NCI-H1694 (cell line): ENCODE measurements at places on chromosomes 11 and 22.
A peak's percentile ranks its signal among the peaks of the same experiment; 100 is the strongest.

DNA sequence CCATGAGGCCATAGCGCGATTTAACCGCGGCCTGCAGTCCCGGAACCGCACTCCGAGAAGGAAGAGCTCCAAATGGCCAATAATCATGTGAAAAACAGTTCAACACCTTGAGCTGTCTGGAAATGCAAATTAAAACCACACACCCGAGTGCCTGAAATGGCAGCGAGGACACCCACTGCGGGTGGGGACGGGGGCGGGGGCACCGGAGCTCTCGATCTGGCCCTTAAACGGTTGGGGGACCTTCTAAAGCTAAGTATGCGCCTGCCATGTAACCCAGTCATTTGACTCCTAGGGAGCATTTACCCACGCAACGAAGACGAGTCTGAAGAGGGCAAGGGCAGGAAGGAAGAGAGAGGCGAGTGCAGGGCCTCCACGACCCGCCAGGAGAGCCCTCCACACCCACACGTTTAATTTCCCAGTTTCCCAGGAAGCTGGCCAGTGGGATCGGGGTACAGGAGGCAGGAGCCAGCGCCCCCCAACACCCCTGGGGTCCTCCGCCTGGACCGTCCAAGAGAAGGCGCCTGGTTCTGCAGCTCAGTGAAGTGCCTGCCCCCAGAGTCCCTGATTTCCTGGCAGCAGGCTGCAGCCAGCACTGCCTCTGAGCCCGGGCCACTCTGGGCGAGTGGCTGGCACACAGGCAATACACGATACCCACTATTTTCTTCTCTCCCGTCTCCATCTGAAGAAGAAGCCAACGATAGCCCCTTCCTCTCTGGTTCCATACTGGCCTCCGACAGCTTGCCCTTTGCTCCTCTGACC, 1.7 kb downstream of the TTLL8 start:
- DNase-seq = no peak

DNA sequence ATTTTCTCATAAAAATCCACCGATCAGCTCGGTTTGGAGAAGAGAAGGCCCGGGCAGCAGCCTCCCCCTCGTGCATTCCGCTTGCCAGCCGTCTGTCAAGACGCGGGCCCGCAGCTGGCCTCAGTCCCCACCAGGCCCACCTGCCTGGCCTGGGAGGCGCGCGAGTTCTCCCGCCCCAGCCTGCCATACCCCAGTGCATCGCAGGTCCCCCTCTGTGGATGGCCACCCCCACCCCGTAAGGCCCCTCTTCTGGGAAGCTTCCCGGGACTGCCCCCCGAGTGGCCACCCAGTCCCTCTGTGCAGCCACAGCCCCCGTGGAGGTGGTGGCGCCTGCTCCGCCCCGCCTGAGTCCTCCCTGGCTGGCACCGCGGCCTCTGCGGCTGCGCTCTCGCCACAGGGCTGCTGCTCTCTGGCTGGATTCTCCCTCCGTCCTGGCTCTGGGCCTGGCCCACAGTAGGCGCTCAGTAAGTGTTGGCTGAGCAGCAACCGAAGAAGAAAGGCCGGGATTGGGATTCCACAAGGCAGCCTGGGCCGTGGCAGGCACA, 74.0 kb upstream of the TCF20 start:
- DNase-seq = peak; percentile 54

DNA sequence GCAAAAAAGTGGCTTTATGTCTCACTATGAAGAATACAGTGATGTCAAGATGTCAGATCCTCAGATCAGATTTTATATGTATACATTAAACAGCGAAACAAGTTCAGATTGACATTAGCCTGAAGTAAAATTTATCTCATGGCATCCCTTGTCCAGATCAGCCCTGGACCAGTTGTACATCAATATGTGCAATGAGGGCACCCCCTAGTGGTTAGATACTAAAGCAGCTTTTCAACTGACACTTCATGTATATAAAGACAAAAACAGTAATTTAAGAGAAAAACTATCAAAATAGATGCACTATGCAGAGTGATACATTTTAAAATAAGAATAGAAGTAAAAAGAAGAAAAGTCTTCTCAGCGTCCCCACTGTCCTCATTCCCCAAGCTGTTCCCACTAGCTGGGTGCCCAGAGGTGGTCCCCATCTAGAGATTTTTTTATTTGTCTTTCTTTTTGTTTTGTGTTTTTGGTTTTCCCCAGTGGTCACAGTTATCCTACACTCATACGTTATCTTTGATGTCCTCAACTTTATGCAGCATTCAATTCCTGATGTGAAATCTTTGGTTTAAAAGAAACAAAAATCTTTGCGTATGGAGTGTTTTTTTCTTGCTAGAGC, 2193.4 kb upstream of the RAG2 start:
- DNase-seq = peak; percentile 54

- no peak for DNase-seq
These were observed 231.0 kb downstream of the TTC28 start for GRCh38 chr22:28448625-28449024.
